Right renal pelvis (tissue), 4 donors: ENCODE measurements at places on chromosomes 6 and 20. TPM values are rescaled to one million over a fixed set of nuclear protein-coding genes. Genes with fewer than 3 reads are reported as not detected.

The GABRR1 gene
- polyA plus RNA-seq, result 1.3 TPM

The SLC32A1 gene
- polyA plus RNA-seq, result 1.4 TPM

The C20orf204 gene
- 1.1 TPM for polyA plus RNA-seq

The SYNDIG1 gene
- 9.5 TPM for polyA plus RNA-seq

The FAM217A gene
- polyA plus RNA-seq, result 1.7 TPM
